ENCODE measurements at places on chromosomes 7 and 10.

GRCh38 chr10:123884351-123884906 lies 7.2 kb downstream of the CPXM2 start:
- no peak for DNase-seq

DNA sequence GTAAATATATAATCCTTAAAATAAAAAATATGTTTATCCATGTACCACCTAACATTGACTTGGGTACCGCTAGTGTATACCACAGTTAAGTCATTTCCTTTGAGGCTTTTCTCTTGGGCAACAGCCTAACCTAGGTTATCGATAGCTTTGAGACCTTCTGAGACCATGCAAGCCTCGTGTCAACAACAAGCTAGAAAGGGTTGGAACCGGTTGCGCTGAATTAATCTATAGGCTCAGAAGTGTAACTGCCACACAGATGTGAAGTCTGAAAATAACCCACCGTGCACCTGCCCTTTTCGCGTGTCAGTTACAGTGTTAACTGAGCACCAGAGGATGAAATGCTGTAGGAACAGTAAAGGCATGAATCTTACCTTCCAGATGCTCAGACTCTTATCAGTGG lies 59.8 kb downstream of the ARID5B start:
- no peak for DNase-seq

- DNase-seq: no peak
Observed at GRCh38 chr10:131735577-131735976, 165.2 kb upstream of the PPP2R2D start.

DNA sequence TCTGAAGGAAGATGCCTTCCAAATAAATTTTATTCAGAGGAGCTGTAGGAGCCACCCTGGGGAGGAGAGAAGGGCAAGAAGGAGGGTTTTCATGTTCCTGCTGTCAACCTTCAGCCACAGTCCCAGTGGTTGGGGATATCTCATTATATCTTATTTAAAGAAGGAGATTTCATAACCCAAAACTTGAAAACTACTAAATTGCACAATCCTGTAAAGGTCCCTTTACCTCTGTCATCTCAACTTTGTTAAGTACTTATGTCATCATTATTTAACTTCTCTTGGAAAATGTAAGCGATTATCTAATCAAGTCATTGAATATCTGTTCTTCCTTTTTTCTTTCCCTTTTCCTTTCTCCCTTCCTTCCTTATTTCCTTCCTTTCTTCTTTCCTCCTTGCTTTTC lies 794.5 kb upstream of the IGFBP3 start:
- DNase-seq: no peak

DNA sequence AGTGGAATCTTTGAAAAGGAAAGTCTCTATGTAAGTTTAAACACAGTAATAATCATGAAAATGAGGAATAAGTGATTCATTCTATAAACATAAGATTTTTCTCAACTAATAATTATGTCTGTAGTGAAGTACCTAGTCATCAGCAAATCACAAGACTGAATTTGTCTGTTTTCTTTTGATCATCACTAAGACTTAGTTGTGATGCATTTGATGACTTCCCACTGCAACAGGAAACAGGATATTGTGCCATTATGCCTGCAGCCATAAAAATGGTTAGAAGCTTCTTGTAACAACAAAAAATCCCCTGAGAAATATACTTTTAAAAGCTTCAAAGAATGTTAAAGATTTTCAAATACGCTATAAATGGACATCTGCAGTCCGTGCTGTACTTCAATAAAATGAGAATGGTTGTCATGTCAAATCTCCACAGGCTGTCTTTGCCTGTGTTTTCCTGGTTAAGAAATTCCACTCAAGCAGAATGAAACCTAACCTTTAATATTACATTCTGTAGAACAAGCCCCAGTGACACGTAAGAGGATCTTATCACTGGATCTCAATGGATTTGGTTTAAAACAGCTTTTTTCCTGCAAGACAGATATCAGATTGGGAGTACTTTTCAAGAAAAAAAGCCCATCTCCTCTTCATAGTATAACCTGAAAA lies 1262.3 kb upstream of the PHF14 start:
- DNase-seq: no peak

GRCh38 chr10:9239298-9239697 lies 1184.8 kb downstream of the GATA3 start:
- no peak for DNase-seq

- DNase-seq: no peak
Observed at GRCh38 chr7:123193235-123193634, 6.5 kb downstream of the SLC13A1 start.

DNA sequence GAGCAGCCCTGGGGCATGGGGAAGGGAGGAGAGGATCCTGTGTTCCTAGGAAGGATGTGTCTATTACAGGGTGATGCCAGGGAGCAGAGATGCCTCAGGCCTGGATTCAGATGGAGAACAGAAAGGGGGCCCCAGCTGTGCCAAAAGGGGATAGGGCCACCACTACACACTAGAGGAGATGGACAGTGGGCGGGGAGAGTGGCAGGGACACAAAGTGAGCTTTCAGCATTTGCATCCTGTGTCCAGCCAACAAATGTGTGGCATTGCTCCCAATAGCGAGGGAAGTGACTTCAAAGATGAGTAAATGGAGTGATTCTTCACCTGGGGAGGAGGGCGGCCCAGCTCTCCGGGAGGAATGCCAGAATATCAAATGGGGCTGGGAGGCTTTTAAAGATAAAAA lies 64.9 kb upstream of the WAPL start:
- DNase-seq: no peak

- DNase-seq: no peak
Observed at GRCh38 chr7:105748701-105749100, 127.7 kb downstream of the ATXN7L1 start.

DNA sequence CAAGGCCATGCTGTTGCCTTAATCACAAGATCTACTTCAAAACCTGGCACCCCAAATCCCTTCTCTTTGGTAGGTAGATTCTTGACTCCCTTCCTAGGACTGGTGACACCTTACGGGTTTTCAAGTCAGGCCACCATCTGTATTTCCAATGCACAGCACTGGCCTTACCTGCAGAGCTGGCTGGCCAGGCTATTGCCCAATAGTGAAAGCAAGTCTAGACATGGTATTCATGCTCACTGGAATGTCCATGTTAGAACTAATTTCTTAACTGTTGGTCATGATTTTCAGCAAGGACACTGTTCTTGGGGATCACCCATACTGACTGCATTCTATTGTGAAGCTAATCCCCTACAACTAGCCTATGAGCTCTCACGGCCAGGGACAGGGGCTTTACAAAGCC lies 313.1 kb upstream of the RNF32 start:
- no peak for DNase-seq

DNA sequence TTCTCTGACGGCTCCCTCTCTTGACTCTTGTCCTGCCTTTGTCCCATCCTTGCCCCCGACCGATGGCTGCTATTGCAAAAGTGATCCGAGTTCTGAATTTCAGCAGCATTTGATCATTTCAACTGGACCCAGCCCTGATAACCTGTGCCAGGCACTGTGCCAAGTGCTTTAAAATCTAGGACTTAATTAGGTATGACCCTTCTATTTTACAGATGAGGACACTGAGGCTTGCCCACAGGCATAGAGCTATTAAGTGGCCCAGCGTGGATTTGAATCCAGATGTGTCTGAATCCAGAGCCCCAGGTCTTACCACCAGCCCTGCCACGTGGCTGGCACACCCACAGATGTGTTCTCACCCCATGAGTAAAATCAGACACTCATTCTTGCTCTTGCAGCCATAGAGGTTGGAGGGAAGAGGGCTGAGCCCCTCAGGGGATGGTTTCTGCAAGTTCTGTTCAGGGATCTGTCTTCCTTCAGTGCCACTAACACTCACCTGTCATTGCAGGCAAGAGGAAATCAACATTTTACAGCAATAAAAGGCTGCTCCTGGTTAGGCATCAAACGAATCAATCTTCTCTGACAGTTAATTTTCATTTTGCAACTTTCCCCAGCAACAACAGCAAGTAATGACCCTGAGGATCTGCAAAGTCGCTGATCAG lies 101.2 kb downstream of the GRID1 start:
- no peak for DNase-seq

GRCh38 chr7:25311346-25311745 lies 83.1 kb upstream of the NPVF start:
- DNase-seq: no peak
